ENCODE measurements at places on chromosomes 1 and 21.

GRCh38 chr1:26417111-26417759 is 6.6 kb downstream of the LIN28A start:
- peak; percentile 66 for DNase-seq

DNA sequence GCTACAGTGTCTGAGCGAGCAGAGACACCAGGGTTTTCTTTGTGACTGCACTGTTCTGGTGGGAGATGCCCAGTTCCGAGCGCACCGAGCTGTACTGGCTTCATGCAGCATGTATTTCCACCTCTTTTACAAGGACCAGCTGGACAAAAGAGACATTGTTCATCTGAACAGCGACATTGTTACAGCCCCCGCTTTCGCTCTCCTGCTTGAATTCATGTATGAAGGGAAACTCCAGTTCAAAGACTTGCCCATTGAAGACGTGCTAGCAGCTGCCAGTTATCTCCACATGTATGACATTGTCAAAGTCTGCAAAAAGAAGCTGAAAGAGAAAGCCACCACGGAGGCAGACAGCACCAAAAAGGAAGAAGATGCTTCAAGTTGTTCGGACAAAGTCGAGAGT is 2.7 kb downstream of the ZBTB18 start:
- no peak for DNase-seq

DNA sequence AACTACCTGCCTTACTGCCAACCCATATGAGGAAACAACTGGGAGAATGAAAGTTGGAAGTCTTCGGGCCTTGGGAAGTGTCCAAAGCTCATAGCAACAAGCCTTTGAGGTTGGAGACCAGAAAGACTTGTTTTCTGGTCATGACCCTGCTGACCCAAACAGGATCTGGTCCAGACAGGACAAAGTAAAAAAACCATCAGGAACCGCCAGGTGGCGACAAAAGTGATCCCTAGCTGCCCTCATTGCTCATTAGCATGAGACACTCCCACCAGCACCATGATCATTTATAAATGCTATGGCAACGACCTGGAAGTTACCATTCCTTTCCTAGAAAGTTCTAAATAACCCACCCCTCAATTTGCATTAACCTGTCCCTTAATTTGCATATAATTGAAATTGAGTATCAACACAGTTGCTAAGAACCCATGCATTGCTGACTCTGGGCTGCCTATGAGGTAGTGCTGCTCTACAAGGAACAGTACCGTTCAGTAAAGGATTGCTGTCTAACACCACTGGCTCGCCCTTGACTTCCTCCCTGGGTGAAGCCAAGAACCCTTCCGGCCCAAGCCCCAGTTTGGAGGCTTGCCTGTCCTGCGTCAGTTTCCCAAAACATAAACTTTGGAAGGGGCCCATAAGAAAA is 89.0 kb downstream of the URB2 start:
- peak; percentile 41 for DNase-seq

DNA sequence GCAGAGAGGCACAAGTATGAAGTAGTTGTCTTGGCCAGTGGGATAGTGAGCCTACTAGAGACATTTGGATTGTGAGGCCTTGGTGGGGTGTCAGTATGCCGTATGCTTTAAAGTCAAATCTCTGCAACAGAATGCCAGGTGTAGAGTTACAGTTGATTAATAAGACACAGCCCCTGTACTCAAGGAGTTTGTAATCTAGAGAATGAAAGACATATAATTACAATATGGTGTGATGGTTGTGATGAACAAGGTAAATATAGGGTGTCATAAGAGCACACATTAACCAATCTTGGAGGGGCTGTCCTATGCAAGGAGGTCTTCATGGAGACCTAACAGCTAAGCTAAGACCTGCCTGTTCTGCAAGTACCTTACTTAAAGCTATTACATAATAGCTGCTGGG is 113.1 kb downstream of the ATF6 start:
- no peak for DNase-seq

DNA sequence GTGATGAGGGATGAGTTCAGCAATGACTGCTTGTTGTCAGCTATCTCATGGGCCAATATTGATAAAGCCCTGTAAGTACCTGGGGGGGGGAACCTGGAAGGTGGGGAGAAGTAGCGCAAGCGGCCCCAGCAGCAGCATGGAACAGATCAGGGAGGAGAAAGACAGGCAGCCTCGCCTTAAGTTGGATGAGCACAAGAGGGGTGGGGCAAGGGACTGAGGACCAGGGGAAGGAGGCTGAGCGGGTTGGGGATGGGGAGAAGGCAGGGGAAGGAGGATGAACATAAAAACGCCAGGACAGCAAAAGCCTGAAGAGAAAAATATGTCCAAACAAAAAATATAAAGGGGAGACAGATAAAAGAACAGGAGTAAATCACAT is 70.6 kb downstream of the ALG14 start:
- no peak for DNase-seq

DNA sequence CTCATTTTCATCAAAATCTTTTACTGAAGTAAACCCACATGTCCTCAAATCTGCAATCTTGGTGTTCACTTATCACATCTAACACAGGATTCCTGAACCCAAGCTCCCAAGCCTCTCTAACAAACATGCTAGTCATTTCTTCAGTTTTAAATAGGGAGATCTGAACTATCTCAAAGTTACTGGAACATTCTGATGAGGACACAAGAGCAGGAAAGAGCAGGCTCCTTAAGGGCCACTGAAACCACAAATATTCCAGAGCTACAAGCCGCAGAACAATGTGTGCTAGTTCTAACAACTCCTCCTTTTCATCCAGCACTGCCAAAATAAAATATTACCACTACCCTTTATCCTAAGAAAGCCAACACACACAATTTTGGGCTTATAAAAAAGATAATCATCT is 38.9 kb downstream of the WARS2 start:
- DNase-seq, result peak; percentile 52

- DNase-seq, result no peak
These were observed 63.5 kb downstream of the MDM4 start for GRCh38 chr1:204579681-204580080.

GRCh38 chr1:207919523-207920170 is 8.7 kb upstream of the CD34 start:
- no peak for DNase-seq

- DNase-seq, result no peak
These were observed 26.4 kb downstream of the DENND2D start for GRCh38 chr1:111174070-111174469.

DNA sequence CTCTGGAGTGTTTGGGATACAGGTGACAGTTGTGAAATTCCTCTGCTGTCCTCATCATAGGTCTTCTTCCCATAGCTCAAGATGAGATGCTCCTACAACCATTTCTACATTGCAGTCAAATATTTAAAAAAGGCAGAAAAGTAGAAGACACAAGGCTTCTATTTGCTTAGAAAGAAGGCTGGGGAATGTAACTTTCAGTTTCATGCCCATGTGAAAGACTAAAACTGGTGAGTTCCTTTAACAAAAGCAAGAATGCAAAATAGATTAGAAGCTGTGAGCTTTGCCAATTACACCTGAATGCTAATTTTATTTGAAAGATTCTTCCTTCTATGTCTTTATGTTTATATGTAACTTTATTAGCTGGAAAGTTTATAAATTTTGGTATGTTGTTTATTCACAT is 1682.7 kb downstream of the BRINP3 start:
- DNase-seq, result no peak

DNA sequence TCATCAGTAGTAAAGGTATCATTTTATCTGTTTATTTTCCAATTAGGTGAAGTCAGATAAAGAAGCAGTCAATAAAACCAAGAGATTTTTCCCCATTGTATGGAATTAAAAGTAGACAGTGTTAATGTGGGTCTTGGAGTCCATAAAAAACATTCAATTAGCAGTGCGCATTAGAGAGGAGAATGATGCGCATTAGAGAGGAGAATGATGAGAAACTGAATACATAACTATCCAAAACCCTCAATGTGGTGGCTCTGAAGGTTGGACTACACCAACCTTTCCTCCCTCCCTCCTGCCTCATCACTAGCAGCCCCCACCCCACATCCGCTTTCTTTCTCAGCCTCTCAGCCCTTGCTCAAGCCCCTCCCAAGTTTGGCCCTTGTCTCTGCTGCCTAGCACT is 99.5 kb downstream of the DAB1 start:
- DNase-seq, result no peak

DNA sequence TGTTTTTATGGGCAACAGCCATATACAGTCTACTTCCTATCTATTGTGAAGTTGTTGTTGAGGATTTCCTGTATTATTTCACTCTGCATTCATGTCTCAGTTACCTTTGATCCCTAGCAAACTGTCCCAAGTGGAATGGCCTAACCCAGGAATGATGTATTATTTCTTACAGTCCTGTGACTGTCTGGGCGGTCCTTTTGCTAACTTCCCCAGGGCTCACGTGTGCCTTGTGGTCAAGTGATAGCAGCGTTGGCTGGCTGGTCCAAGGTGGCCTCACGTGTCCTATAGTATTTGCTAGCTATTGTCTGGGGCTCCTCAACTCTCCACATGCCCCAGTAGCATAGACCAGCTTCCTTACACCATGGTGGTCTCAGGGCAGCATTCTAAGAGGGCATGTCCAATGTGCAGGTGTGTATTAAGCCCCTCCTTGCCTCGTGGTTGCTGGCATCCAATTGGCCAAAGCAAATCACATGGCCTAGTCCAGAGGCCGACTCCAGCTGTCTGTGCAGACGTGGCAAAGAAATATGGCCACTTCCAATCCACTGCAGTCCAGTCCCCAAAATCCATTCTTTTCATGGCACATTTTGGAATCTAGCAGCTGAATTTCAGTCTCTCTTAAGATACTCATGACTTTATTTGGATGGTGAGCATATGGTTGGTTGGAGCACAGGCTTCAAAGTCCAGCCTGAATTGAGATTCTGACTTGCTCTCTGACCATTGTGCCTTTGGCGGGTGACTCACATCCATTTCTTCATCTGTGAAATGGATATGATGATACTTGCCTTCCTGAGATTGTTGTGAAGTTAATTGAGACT is 94.1 kb downstream of the GALNT2 start:
- peak; percentile 51 for DNase-seq

DNA sequence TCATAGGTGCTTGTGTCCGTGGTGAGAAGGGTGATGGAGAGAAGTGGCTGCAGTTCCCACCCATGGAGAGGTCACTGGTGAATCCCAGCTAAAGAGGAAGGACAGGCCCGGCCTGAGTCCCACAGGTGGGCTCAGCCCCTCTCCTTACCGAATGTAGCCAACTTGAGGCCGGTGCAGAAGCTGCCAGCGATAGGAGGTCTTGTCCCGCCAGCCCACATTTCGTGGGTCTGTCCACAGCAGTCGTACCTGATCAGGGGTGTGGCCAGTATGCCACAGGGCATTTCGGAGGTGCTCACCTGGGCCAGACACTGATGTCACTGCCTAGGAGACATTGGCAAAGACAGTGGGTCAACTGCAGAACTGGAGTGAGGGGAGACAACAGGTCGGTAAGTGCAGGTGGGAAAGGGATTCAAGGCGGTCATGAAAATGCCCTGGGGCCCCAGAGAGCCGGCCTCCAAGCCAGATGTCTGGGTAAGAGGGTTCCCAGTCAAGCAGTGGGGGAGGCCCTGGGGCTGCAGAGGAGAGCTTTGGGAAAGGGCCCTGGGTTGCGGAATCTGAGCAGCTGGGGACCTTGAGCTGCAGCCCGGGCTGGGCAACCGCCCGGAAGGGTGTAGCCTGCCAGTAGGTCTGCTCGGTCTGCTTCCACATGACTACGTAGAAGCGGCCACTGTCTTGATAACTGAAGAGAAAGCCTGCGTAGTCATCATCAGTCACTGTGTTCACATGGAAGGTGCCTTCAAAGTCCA is 10.6 kb downstream of the THBS3 start:
- no peak for DNase-seq

DNA sequence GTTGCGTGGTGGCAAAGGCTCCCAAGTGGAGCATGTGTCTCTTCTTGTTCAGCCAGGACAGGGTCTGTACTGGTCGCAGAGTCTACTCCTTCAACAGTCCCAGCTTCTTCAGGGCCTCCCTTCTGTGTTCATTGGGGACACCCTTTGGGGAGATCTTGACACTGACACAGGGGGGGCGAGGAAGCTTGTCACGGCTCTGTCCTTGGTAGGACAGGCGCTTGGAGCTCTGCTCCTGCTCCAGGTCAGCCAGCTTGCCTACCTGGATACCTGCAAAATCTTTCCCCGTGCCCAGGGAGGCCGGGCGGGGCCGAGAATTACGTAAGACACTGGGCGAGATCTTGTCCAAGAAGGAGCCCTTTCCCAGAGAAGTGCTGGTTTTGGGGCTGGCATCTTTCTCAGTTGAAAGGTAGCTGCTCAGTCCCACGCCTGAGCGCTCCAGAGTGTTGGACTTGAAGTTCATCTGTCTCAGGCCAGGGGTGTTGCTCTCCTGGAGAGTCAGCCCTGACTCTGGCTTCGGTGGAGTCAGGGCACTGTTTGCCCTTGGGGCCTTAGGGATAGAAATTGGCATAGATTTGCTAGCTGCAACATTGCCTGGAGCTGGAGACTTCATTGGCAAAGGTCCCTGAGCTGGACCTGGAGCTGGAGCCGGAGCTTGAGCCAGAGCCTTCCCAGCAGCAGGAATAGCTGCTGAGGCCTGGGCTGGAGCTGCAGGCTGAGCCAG is 10.5 kb downstream of the C1orf116 start:
- DNase-seq, result no peak

- DNase-seq, result no peak
These were observed 5.5 kb downstream of the LCE1B start for GRCh38 chr1:152817309-152817708.

- no peak for DNase-seq
These were observed 28.8 kb upstream of the MTF1 start for GRCh38 chr1:37888022-37888700.

- DNase-seq, result no peak
These were observed 14.2 kb upstream of the NIBAN1 start for GRCh38 chr1:184988506-184988905.

GRCh38 chr1:172185996-172186395 is 234.5 kb upstream of the C1orf105 start:
- no peak for DNase-seq

DNA sequence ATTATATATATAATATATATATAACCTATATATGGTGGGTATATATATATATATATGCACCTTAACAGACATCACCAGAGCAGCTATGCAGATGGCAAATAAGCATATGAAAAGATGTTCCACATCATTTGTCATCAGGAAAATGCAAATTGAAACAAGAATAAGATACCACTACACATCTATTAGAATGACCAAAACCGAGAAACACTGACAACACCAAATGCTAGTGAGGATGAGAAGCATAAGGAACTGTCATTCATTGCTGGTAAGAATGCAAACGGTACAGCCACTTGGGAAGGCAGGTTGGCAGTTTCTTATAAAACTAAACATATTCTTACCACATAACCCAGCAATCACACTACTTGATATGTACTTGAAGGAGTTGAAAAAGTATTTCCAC is 219.8 kb upstream of the PRMT6 start:
- DNase-seq, result no peak
